NCI-H774 (cell line): ENCODE measurements at places on chromosomes 5 and 9.

GRCh38 chr5:6858419-6858818, 145.2 kb downstream of the TENT4A start:
- DNase-seq, result no peak

DNA sequence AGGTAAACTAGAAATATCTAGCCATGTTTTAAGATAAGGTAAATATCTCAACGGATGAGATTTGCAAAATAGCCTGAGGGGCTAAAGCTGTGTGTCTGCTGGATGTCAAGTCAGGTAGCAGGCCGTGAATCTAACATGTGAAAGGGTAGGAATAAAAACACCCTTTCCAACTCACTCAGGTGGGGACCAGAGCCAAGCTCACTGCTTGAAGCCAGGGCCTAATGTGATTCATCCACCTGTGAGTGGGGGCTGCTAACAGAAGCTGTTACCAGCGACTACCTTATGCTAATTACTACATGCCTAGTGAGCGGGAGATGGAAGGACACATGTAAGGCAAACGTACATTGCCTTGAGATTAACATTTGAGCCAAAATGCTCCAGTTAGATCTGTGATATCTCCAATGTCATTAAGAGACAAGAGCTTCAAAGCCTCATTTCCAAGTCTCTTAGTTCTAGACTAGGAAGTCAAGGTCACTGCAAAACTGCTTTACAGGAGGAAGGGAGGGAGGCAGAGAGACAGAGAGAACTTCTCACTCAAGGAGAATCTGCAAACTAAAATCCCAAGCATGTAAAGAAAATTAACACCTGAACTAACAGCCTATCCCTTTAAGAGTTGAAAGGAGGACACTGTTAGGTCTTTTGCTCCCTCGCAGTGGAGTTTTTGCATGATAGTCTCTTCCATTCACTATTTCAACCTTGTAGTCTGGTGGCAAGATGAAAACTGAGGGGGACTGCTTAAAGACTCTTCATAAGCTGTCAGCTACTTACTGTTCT, 141.6 kb upstream of the RPS23 start:
- no peak for DNase-seq

- no peak for DNase-seq
These were observed 253.8 kb downstream of the CDK5RAP2 start for GRCh38 chr9:120326049-120326693.

DNA sequence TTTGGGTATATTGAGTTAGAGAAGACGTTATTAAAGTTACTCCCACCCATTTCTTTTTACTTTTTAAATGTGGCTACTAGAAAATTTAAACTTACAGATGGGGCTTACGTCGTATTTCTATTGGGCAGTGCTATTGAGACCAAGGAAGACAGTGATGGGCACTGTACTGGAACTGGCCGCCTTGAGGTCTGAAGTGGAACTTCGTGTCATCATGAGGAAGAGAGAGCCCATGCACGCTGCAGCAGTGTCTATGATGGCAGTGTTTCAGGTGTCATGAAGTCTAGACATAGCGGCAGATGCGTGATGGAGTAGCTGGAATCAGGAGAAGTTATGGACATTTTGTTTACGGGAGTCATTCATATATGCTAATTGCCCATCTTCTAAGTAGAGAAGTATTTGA, 143.7 kb downstream of the LRRC70 start:
- no peak for DNase-seq

DNA sequence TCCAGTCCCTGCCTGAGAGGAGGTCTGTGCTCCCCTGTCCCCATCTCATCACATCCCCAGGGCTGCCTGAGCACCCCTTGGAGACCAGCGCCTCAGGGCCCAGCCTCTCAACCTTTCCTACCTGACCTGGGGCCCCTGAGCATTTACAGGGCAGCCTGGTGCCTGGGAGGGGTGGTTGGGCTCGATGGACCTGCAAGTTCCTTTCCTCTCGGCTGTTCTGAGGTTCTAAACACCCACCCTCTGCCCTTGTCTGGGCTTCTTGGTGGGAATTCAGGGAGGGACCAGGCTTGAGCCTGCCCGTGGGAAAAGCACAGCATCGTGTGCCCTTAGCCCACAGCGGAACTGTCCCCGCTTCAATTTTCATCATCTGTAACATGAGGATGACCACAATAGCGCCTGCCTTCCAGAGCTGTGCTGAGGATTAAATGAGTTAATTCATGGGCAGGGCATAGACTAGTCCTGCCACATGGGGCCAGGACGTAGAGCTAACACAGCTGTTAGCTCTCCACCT, 91.0 kb upstream of the SH3PXD2B start:
- DNase-seq, result no peak

- no peak for DNase-seq
These were observed 814.2 kb upstream of the ZNF608 start for GRCh38 chr5:125560476-125561225.
